ENCODE measurements at places on chromosomes 13 and 19.

GRCh38 chr19:48111280-48111679 is 663 bp upstream of the PLA2G4C start:
- no peak for DNase-seq

- DNase-seq: no peak
These were observed 263.6 kb upstream of the GPC6 start for GRCh38 chr13:92963029-92963428.

- DNase-seq: no peak
These were observed 32.6 kb downstream of the UBL3 start for GRCh38 chr13:29817604-29818378.

GRCh38 chr13:42876270-42876714 is 94.9 kb downstream of the FAM216B start:
- DNase-seq: no peak

DNA sequence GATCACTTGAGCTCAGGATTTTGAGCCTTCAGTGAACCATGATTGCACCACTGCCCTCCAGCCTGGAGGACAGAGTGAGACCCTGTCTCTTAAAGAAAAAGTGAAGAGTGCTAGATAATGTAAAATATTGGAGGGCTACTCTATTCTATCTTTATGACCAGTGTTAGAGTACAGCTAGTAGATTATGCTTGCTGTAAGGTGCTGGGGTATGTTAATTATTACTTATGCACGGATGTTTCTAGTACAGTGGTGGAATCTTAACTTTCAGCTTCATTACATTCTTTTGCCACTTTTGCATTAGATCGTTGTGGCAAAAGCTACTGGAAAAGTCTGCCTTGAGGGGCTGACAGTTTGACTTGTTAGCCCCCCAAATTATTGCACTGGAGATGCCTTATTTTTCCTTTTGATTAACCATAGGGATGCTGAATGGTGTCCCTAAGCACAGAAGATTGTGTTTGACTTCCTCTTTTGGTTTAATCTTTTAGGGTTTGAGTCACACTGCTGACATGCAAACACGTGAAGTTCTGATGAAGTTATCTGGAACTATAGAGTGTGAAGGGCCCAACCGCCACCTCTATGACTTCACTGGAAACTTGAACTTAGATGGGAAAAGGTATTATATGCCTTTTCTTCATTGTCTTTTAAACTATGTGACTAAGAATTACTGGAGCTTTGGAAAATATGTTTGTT is 169.8 kb downstream of the ATP8A2 start:
- DNase-seq: no peak

GRCh38 chr13:76692346-76692745 is 193.9 kb downstream of the KCTD12 start:
- no peak for DNase-seq

All from activated CD8-positive, alpha-beta memory T cell treated with anti-CD3 and anti-CD28 coated beads for 24 hours (primary cell).